NCI-H1092 treated with DMSO at 0.1 percent for 48 hours (cell line): ENCODE measurements at places on chromosomes 11 and 22.
A peak's percentile ranks its signal among the peaks of the same experiment; 100 is the strongest.

DNA sequence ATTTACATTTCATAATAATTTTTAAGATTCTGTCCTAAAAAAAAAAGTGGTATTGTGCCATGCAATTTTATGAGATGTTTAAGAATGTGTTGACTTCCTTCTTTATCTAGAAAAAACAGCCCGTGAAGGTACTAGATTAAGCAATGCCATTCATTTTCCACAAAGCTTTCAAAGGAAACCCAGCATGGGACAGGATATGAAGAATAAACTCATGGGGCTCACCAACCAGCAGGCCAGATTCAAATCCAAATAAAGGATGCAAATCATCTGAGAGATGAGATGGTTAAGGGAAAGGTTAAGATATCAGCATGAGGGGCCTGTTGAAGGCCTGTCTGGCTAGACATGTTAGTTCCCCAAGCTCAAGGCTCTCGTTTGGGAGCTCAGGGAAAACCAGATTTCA is 199.1 kb downstream of the SWAP70 start:
- DNase-seq = no peak

DNA sequence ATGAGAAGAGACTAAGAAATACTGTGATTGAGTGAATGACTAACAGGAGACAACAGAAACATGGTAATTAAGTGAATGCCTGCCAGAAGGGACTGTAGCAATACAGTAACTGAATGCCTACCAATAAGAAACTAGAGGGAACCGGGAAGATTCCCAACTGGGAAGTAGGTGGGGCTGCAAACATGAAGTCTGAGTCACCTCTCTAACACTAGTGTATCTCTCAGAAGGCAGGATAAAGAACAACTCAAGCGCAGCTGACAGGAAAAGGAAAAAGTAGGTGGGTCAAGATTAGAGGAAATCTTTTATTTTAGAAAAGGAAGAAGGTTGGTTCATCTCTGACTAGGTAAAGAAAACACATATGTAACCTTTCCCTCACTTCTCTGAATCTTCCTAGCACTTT is 14.0 kb downstream of the C11orf42 start:
- DNase-seq = no peak

DNA sequence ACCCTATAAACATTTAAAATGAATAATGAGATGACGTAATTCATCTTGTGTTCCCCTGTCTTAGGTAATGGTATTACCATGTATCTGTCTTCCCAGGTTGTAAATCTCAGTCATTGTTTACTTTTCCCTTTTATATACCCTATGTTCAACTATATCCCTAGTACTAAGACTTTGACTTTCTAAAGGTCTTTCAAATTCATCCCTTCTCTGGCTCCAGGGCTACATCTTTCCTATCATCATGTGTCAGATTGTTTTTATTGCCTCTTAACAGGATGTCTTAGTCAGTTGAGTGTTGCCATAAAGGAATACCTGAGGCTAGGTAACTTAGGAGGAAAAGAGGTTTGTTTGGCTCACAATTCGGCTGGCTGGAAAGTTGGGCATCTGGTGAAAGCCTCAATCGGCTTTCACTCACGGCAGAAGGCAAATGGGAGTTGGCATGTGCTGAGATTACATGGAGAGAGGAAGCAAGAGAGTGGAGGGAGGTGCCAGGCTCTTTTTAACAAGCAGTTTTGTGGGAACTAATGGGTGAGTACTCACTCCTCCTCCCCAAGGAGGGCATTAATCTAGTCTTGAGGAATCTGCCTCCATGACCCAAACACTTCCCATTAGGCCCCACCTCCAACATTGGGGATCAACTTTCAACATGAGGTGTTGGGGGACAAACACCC is 11.6 kb upstream of the DLAT start:
- no peak for DNase-seq

DNA sequence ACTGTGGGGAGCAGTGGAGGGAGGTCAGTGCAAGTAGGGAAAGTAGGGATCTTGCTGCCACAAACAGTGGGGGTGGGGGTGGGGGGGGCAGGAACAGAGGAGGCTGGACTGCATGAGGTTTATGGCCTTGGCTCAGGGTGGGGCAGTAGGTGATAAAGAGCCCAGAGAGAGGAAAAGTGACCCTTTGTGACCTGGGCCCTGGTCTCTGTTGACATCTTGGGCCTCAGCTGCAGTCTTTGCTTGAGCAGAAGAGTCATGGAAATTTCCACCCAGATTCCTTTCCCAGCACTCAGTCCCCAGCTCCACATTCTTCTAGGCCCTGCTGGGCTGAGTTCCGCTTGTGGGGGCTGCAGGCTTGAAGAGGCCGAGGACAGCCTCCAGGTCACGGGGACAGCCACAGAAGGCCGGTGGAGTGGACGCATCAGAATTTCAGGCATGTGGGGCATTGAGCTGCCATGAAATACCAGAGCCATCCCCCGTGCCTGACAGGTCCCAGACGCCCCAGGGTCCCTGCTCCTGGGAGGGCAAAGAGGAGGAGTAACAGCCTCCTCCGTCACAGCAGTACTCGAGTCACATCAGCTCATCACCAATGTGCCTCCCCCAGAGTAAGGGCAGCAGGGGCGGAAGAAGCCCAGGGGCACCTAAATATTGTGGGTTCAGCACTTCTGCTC is 9.7 kb upstream of the MALAT1 start:
- no peak for DNase-seq

DNA sequence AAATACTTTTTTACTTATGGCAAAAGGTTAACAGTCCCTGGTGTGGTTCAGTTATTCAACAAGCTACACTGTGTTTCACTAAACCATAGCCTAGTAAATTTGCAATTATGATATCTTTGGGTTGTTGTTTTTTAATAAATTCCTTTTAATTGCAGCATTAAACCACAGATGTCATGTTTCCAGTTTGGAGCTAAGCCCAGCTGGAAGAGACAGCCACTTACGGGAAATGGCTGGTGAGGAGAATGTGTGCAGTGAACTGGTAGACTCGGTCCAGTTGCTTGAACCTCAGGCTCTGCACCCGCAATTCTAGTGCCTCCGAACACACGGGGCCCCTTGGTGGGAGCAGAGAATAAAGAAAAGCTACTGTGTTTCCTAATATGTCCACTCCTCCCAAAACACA is 70.8 kb downstream of the WNT11 start:
- no peak for DNase-seq

GRCh38 chr11:63920939-63921417 is 4.0 kb upstream of the RCOR2 start:
- no peak for DNase-seq

GRCh38 chr11:37946155-37946766 is 1348.2 kb upstream of the RAG2 start:
- DNase-seq = no peak

- DNase-seq = no peak
Observed at GRCh38 chr11:21930408-21930807, 262.5 kb upstream of the ANO5 start.

DNA sequence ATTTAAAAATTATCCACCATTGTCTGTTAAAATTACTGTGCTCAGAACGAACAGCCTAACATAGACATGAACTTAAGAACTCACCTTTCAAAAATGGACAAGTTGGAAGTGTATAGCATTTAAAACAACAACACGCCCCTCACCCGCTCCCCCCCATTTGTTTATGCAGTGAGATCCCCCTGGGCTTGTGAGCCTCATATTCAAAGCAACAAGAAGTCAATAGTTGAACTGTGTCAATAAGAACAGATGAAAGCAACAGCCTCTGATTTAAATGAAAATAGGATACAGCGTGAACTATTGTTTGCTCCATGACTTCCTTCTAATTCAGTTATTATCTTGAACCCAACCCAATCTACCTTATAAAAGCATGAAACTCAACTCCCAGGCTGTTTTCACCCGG is 314.2 kb downstream of the BLID start:
- no peak for DNase-seq

DNA sequence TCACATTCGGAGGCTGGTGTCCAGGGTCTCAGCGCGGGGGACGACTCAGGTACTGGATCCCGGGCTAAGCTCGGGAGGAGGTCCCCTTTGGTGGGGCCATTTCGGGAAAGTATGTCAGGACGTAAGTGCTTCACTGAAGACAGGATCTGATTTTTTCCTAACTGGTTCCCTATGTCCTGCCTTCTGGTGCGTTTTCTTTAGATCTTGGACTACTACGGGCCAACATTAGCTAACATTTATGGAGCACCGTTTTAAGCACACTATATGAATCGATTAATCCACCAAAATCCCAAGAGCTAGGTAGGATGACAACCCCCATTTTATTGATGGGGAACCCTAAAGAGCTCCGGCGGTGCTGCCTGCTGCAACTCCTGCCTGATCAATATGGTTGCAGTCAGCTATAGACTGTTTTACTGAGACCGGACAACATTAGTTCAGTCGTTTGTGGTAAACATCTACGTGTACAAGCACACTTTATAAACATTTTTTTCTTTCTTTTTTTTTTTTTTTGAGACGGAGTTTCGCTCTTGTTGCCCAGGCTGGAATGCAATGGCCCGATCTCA is 17.0 kb upstream of the WDR74 start:
- peak; percentile 84 for DNase-seq

GRCh38 chr22:32822179-32822877 is 20.8 kb downstream of the TIMP3 start:
- DNase-seq = no peak

GRCh38 chr11:5719703-5720495 is 16.3 kb upstream of the OR56B1 start:
- no peak for DNase-seq
